ENCODE measurements at places on chromosomes 6 and 20.

DNA sequence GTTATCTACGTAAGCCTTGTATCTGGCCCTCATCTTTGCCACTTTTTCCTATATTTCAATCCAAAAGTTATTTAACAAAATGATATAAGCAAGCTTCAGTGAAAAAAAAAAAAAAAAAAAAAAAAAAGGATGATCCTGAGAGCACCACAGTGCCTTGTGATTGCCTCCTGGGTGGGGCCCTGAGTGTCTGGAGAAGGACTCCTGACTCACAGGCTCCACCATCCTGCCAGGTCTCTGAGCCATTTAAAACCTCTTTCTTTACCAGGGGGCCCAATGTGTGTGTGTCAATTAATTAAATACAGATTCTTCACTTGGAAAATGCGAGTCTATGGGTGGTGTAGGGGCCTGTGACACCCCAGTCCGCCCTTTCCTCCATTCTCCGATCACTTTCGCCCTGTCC is 105.2 kb downstream of the SMOC2 start:
- no peak for DNase-seq
- no peaks in the 10 kb centered on the region for H3K27me3 ChIP-seq
- no peaks in the 10 kb centered on the region for H3K36me3 ChIP-seq
- no peaks in the 10 kb centered on the region for H3K4me1 ChIP-seq
- no peak overlapping the region for H3K27ac ChIP-seq

GRCh38 chr6:16160794-16161193 is 31.9 kb downstream of the MYLIP start:
- H3K4me1 ChIP-seq = peaks cover 9% of the 10 kb centered on the region
- no peaks in the 10 kb centered on the region for H3K36me3 ChIP-seq
- H3K27me3 ChIP-seq = no peaks in the 10 kb centered on the region
- no peak for DNase-seq
- no peak overlapping the region for H3K4me3 ChIP-seq

- no peak for DNase-seq
- peaks cover 4% of the 10 kb centered on the region for H3K27me3 ChIP-seq
- no peak overlapping the region for H3K4me3 ChIP-seq
- no peak overlapping the region for H3K27ac ChIP-seq
Measured at GRCh38 chr20:33159713-33160112, 8.2 kb upstream of the BPIFA2 start.

DNA sequence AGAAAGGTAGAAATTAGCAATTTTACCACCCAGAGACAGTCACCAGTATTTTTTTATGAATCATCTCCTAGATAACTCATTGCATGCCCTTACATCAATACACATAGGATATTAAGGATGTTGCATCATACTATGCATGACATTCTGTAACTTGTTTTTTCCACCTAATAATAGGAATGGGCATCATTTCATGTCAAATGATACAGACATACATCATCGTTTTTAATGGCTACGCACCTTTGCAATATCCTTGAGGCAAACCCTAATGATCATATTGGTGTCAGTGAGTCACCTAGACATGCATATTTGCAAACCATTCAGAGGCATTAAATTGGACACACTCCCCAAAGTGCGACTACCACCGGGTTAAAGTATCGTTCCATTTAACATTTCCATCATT is 309.7 kb upstream of the AGPAT4 start:
- H3K4me3 ChIP-seq = no peak overlapping the region
- H3K4me1 ChIP-seq = no peaks in the 10 kb centered on the region

- H3K27ac ChIP-seq = no peak overlapping the region
- no peak for DNase-seq
- no peaks in the 10 kb centered on the region for H3K4me1 ChIP-seq
Measured at GRCh38 chr6:1346101-1346500, 34.2 kb downstream of the FOXQ1 start.

Measured in CD8-positive, alpha-beta memory T cell (primary cell).